Effector memory CD4-positive, alpha-beta T cell (primary cell): ENCODE measurements at places on chromosomes 12 and 14.

- no peaks in the 10 kb centered on the region for H3K27me3 ChIP-seq
- H3K4me3 ChIP-seq, result peak overlapping the region; percentile 75
- H3K27ac ChIP-seq, result peak overlapping the region; percentile 65
- no peaks in the 10 kb centered on the region for H3K36me3 ChIP-seq
These were observed 28.2 kb downstream of the WBP11 start for GRCh38 chr12:14774906-14775635.

GRCh38 chr14:21298358-21298757 lies 18.5 kb downstream of the RPGRIP1 start:
- no peaks in the 10 kb centered on the region for H3K27me3 ChIP-seq
- H3K27ac ChIP-seq, result no peak overlapping the region
- no peak for DNase-seq
- peaks cover 3% of the 10 kb centered on the region for H3K4me1 ChIP-seq
- no peaks in the 10 kb centered on the region for H3K36me3 ChIP-seq

GRCh38 chr14:35201066-35201465 lies 78.7 kb downstream of the PRORP start:
- no peaks in the 10 kb centered on the region for H3K27me3 ChIP-seq
- peaks cover 34% of the 10 kb centered on the region for H3K4me1 ChIP-seq
- H3K27ac ChIP-seq, result peak overlapping the region; percentile 37
- DNase-seq, result no peak

GRCh38 chr14:92334050-92334449 lies 11.1 kb downstream of the SLC24A4 start:
- no peaks in the 10 kb centered on the region for H3K27me3 ChIP-seq
- H3K27ac ChIP-seq, result no peak overlapping the region
- no peak overlapping the region for H3K4me3 ChIP-seq
- H3K4me1 ChIP-seq, result no peaks in the 10 kb centered on the region
- DNase-seq, result no peak
- H3K36me3 ChIP-seq, result no peaks in the 10 kb centered on the region

DNA sequence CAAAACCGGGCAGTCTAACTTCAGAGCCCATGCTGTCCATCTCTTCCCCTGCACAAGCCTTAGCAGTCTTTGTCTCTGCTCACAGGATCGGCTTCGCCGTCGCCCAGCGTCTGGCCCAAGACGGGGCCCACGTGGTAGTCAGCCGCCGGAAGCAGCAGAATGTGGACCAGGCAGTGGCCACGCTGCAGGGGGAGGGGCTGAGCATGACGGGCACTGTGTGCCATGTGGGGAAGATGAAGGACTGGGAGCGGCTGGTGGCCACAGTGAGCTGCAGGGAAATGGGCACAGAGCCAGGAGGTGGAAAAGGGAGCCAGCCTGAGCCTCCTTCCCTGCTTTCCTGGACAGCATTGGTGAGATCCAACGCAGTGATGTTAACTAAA lies 14.2 kb upstream of the CARMIL3 start:
- H3K27ac ChIP-seq, result no peak overlapping the region
- DNase-seq, result no peak
- no peaks in the 10 kb centered on the region for H3K4me1 ChIP-seq
- H3K27me3 ChIP-seq, result no peaks in the 10 kb centered on the region
- H3K4me3 ChIP-seq, result no peak overlapping the region

- H3K27ac ChIP-seq, result no peak overlapping the region
- DNase-seq, result no peak
- H3K27me3 ChIP-seq, result no peaks in the 10 kb centered on the region
These were observed 28.9 kb downstream of the PNN start for GRCh38 chr14:39203659-39204606.

- H3K36me3 ChIP-seq, result no peaks in the 10 kb centered on the region
- H3K4me1 ChIP-seq, result peaks cover 13% of the 10 kb centered on the region
- peak overlapping the region; percentile 74 for H3K4me3 ChIP-seq
- H3K27ac ChIP-seq, result no peak overlapping the region
These were observed 610 bp downstream of the C14orf132 start for GRCh38 chr14:96039633-96040311.

DNA sequence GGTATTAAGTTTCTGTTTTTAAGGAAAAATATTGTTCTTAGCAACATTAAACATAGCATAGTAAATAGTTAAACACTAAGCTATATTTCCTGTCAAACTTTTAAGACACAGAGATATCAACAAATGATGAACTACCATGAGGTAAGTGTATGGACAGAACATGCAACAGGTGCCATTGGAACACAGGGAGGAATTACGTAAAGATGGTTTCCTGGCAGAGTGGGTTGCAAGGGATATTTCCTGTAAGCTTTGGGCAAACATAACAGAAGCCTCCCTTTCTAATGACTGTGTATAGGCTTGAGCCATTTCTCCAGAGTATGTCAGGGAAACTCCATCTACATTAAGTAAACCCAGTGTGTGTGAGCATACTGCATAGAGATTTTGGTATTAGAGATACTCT lies 31.7 kb upstream of the HELB start:
- H3K27ac ChIP-seq, result no peak overlapping the region
- no peak for DNase-seq
- no peaks in the 10 kb centered on the region for H3K36me3 ChIP-seq
- H3K4me3 ChIP-seq, result no peak overlapping the region

DNA sequence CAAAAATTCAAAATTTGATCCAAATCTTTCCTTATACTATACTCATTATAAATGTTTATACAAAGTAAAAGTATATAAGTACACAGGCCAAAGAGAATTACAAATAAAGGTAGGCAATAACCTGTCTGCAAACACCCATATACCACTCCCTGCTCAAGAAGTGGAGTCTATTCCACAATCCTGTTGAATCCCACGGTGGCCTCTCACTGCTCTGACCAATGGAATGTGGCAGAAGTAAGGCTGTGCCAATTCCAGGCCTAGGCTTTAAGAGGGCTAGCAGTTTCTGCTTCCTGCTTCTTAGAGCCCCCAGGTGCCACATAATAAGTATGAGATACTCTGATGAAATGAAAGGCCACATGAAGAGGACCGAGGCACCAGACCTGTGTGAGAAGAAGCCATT lies 79.8 kb upstream of the CFL2 start:
- H3K4me1 ChIP-seq, result no peaks in the 10 kb centered on the region
- DNase-seq, result no peak
- H3K27ac ChIP-seq, result no peak overlapping the region
- no peak overlapping the region for H3K4me3 ChIP-seq
- peaks cover 47% of the 10 kb centered on the region for H3K36me3 ChIP-seq

- DNase-seq, result no peak
- peaks cover 29% of the 10 kb centered on the region for H3K36me3 ChIP-seq
- H3K27ac ChIP-seq, result no peak overlapping the region
- no peaks in the 10 kb centered on the region for H3K27me3 ChIP-seq
These were observed 58.6 kb downstream of the ZFC3H1 start for GRCh38 chr12:71605039-71605438.

DNA sequence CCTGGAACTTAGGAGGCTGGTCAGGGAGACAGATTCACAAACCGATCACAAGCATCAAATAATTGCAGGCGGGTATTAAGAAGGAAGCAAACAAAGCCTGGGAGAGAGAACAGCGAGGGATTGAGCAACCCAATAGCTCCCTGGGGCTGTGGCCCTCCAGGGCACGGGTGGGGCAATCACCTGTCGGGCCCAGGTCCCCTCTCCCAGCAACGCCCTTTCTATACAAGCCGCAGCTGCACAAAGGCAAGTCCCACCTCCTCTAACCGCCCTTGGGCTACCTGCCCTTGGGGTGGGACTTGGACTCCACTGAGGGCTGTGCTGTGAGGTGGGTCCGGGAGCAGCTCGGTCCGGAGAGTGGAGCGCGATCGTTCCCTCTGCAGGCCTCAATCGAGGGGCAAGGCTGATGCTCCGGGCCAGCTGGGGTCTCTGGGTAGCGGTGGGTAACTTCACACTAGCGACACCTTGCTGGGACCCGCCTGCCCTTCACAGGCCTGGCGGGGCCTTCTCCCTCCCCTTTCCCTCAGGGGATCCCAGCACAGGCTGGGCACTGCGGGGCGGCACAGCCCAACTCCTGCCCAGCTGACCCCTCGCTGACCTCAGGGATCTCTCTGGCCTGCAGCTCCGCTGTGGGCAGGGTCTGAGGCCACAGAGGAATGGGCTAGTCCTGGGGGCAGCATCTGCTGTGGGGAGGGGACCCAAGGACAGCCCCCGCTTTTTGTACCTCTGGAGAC lies 8.0 kb downstream of the PHB2 start:
- peaks cover 65% of the 10 kb centered on the region for H3K4me1 ChIP-seq
- DNase-seq, result no peak
- no peaks in the 10 kb centered on the region for H3K27me3 ChIP-seq
- H3K36me3 ChIP-seq, result peaks cover 40% of the 10 kb centered on the region
- no peak overlapping the region for H3K4me3 ChIP-seq

DNA sequence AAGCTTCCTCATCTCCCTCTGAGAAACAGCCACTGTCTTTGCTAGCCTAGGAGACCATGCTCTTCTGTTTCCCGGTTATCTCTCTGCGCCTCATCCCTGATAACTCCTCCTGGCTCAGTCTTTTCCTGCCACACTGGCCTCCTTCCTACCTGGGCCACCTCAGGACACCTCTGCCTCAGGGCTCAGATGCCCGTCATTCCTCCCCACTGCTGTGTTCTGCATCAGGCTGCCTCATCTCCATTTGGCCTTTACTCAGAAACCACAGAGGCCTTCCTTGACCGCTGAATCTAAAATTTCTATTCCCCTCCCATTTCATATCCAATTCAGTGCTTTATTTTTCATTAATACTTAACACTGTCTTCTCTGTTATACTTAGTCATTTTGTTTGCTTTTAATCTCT lies 311.0 kb upstream of the RGS6 start:
- peaks cover 6% of the 10 kb centered on the region for H3K36me3 ChIP-seq
- no peak overlapping the region for H3K27ac ChIP-seq
- no peaks in the 10 kb centered on the region for H3K27me3 ChIP-seq
- no peaks in the 10 kb centered on the region for H3K4me1 ChIP-seq
- H3K4me3 ChIP-seq, result no peak overlapping the region
- no peak for DNase-seq

DNA sequence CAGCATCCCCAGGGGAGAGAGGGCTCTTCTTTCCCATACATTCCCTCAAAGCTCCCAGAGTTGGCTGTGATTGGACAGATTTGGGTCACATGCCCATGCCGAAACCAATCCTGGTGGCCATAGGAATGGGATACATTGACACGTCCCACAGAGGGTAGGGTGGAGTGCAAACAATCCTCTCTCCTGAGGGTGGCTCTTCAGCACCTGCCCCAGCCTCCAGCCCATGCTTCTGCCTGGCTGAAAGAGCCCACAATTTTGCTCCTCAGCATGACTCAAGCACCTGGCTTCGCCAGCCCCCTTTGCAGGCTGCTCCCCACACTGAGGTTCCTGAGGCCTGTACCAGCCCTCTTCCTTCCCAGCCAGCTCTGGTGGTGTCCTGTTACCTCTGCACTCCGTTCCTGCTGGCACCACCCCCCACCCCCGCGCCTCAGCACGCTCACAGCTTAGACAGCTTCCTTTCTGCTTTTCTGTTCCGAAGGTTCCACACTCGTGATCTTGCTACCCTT lies 71.7 kb downstream of the CCDC92 start:
- no peak overlapping the region for H3K4me3 ChIP-seq
- no peaks in the 10 kb centered on the region for H3K4me1 ChIP-seq
- H3K27ac ChIP-seq, result no peak overlapping the region

GRCh38 chr12:94269316-94269999 lies 121.1 kb downstream of the PLXNC1 start:
- H3K27ac ChIP-seq, result no peak overlapping the region
- H3K4me1 ChIP-seq, result no peaks in the 10 kb centered on the region
- DNase-seq, result no peak
- no peak overlapping the region for H3K4me3 ChIP-seq
- H3K27me3 ChIP-seq, result no peaks in the 10 kb centered on the region
- no peaks in the 10 kb centered on the region for H3K36me3 ChIP-seq

DNA sequence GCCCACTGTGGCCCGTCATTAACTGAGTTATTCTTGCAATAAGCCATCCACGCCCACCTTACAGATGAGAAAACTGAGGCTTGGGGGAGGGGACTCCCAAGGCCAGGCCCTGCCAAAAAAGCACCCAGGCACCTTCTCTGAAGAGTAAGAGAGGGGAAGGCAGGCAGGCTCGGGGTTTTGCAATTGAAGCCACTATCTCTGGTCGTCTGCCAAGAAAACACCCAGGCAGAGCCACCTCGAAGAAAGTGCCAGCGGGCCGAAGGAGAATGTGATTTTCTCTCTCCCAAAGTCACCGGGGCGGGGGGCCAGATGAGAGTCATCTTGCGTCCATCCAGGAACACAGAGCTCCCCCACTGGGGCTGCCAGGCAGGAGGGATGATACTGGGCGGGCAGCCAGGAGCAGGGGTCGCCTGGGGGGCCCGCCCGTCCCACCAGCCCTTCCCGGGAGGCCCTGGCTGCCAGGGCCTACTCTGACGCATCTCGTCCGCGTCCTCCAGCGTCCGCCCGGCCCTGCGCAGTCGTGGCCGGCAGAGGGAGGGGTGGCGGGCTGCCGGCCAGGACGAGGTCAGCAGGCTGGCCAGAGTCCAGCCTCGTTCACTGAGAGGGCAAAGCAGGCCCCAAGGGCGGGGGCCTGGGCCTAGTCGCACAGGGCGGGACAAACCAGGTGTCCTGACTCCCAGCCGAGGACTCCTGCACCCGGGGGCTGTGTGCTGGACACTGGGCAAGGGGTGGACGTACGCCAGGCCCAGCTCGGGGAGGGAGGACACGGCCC lies 74.3 kb downstream of the RFLNA start:
- H3K4me1 ChIP-seq, result no peaks in the 10 kb centered on the region
- peaks cover 48% of the 10 kb centered on the region for H3K36me3 ChIP-seq
- no peak for DNase-seq
- no peak overlapping the region for H3K4me3 ChIP-seq

GRCh38 chr14:51677738-51678137 lies 26.0 kb downstream of the FRMD6 start:
- no peak overlapping the region for H3K4me3 ChIP-seq
- H3K4me1 ChIP-seq, result no peaks in the 10 kb centered on the region
- DNase-seq, result no peak
- H3K27ac ChIP-seq, result no peak overlapping the region
- no peaks in the 10 kb centered on the region for H3K27me3 ChIP-seq

DNA sequence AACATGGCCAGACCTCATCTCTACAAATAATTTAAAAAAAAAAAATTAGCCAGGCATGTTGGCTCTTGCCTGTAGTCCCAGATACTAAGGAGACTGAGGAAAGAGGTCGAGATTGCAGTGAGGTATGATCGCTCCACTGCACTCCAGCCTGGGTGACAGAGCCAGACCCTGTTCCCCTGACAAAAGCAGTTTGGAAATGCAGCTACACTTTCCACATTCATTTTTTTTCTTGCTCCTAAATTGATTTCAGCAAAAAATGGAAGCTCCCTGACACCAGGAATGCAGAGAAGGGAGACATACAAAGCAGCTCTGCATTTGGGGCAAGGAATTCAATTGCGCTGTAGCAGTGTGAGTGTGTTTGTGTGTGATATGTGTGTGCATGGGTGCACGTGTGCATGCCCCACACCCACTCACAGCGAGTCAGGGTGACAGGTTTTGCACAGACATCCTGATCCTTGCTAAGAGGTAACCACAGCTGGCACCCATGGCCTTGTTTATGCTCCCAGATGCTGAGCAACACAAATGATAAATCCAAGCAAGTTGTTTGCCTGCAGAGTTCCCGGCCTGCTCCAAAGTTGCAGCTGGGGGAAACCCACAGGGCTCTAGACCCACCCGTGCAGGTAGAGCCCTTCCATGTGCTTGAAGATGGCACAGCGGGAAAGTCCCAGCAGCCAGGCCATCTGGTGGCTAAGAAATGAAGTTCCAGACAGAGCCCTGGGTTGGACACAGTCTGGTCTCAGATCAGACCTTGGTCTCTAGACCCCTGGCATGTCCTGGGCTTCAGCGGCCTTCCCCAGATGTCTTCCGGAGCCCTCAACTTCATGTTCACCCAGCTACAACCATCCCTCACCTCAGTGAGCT lies 25.9 kb upstream of the BDKRB2 start:
- no peaks in the 10 kb centered on the region for H3K36me3 ChIP-seq
- no peaks in the 10 kb centered on the region for H3K4me1 ChIP-seq
- no peak overlapping the region for H3K27ac ChIP-seq
- no peaks in the 10 kb centered on the region for H3K27me3 ChIP-seq
